ENCODE measurements at places on chromosomes 4 and X.

DNA sequence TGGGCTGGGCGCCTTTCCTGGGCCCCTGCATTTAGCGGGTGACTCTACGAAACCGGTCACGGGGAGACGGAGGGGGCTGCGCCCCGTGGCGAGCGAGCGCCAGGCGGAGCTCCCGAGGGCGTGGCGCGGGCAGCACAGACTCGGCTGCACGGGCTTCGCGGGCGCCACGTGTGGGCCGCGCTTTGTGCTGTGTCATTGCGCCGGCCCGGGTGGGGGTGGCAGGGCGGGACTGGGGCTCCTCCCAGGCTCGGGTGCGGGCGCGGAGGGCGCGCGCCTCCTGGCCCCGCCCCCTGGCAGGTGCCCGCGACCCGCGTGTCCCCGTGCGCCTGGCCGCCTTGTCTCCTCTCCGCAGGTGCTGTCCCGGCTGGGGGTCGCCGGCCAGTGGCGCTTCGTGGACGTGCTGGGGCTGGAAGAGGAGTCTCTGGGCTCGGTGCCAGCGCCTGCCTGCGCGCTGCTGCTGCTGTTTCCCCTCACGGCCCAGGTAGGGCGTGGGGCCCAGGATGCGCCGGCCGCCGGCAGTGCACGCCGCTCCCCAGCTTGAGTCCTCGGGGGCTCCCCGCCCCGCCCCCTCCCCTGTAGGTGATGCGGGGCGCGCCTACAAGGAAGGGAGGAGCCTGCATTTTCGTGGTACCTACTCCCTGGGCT, 651 bp downstream of the UCHL1 start:
- no peak for DNase-seq

DNA sequence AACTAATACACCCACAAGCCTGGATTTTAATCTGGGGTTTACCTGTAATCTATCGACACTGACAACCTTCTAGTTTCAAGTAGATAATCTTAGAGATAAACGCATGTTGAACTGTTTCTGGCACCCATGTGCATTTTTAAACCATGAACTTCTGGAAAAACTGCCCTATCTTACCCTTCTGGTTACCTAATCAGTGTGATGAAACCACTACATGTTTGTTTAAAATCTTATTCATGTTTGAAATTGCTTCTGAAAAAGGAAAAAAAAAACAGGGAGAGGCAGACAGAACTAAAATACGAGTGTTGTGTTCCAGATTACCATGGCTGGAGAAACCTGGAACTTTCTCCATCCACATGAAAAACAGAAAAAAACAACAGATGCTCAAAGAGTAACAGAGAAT, 139.3 kb downstream of the MID1IP1 start:
- no peak for DNase-seq

DNA sequence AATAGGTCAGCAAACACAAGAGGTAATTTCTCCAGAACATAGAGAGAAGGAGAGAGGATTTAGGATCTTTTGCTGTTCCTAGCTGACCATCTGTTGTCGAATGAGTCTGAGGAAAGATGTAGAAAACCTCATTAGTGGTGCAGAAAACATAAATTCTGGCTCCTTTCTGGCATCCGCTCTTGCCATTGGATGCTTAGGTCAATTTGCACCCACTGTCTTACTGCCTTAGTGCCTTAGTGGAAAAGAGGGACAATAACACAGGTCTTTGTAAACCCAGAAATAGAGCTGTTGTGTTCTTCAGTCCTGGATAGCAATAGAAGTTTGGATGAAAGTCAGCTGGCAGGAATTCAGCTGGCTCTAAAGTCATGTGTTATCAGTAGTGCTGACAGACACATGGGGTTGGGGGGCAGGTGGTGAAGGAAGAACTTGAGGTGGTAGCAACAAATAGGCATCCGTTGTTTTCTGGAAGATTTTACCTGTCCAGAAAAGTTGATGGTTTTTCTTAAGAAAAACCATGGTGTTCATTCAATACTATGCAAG, 78.2 kb downstream of the GLRA2 start:
- no peak for DNase-seq

DNA sequence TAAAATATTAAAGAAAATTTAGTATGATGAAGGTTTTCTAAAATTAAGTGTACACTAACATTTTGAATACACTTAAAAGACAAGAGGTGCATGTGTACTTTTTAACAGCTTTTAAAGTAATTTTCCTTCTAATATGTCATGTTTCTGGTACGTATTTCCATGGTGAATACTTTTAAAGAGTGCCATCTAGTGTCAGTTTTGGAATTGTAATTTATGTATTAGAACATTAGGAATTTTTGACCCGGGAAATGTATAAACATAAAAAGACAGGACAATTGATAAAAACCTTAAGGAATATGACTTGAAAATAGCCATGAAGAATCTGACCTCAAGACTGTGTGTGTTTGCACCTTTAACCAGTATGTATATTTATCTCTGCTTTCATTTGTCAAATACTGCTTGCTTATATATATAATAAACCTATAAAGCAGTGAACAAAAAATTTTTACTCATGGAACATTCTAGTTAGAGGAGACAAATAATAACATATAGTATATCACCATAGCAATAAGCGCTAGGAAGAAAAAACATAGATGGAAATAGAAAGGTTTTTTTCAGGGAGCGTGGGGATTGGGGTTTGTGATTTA, 7.2 kb downstream of the GSTCD start:
- no peak for DNase-seq

GRCh38 chrX:47168495-47169073, 23.6 kb downstream of the RBM10 start:
- no peak for DNase-seq

DNA sequence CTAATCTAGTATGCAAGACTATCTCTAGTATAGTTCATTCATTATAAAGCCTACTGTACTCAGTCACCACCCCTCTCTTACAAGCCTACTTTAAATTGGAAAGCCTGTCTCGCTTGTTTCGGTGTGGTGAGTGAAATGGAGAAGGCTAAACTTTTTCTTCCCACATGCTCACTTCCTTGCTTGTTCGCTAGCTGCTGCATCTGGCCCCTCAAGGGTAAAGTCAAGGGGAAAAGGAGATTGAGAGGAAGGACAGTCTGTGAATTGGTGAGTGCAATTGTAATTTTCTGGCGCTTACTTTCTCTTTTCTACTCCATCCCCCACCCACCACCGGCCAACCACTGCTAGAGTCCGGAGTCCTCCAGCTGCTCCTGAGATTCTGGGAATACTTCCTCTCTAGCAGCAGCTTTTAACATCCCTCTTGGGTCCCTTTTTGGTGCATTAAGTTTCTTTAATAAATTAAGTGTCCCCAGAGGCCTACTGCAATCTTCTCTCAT, 12.1 kb upstream of the ARAP2 start:
- no peak for DNase-seq

- no peak for DNase-seq
Observed at GRCh38 chr4:141140391-141141200, 7.3 kb upstream of the RNF150 start.

- no peak for DNase-seq
Observed at GRCh38 chrX:107571296-107571998, 56.9 kb upstream of the PRPS1 start.

DNA sequence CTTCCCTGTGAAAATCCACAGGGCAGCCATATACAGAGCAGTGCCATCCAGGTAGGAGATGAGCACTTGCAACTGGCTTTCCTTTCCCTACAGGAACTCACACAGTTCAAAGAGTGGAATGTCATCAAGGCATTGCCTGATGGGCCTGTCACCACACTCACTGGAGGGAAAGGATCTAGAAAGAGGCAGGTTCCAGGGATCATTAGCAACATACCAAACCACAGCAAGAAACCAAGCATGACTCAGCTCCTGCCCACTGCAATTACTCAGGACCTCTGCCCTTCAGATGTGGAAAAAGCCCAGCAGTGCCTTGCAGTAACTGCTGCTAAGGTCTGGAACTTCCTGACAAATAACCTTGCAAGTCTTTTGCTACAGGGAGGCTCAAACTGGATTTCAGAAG, 101.2 kb downstream of the ZNF674 start:
- DNase-seq = no peak
